ENCODE measurements at places on chromosomes 4 and X. TPM values are rescaled to one million over a fixed set of nuclear protein-coding genes. Genes with fewer than 3 reads are reported as not detected.

Gene AVPR2
- total RNA-seq = 0.47 TPM

Gene ZXDA
- 4.9 TPM for total RNA-seq

Gene USP17L28
- not detected for total RNA-seq

Gene DCX
- total RNA-seq = not detected

Gene PNMA5
- not detected for total RNA-seq

Gene EDA2R
- 1.9 TPM for total RNA-seq

Gene TXK
- 1.4 TPM for total RNA-seq

Gene PDZD4
- not detected for total RNA-seq

Gene CT45A1
- total RNA-seq = not detected

Gene GAK
- total RNA-seq = 146 TPM

Gene CDX4
- total RNA-seq = not detected

Gene COL25A1
- 9.1 TPM for total RNA-seq

Gene TRIM75
- total RNA-seq = not detected

Gene ZNF732
- total RNA-seq = 2.0 TPM

Gene LGI2
- not detected for total RNA-seq

Gene VCX3B
- not detected for total RNA-seq

Gene ASB9
- total RNA-seq = 27.0 TPM

Gene ESX1
- not detected for total RNA-seq

Gene GC
- not detected for total RNA-seq

Gene IL2
- total RNA-seq = not detected

Gene PCDH11X
- total RNA-seq = not detected

Gene XAGE1A
- not detected for total RNA-seq

Gene CTAG2
- not detected for total RNA-seq

Gene NEUROG2
- total RNA-seq = not detected

Gene SUPT20HL1
- total RNA-seq = not detected

Gene RIBC1
- total RNA-seq = 0.33 TPM

Gene FAM90A26
- total RNA-seq = not detected

Gene SLC49A3
- total RNA-seq = 9.4 TPM

Gene FAT4
- 19.2 TPM for total RNA-seq

Gene CSTF2
- 35.5 TPM for total RNA-seq

Gene TEX13D
- not detected for total RNA-seq

Gene VCX2
- total RNA-seq = not detected

Gene SULT1E1
- 0.34 TPM for total RNA-seq

Gene USP38
- 17.3 TPM for total RNA-seq

Gene GRIA2
- total RNA-seq = not detected

Gene TNMD
- not detected for total RNA-seq

Gene F8
- total RNA-seq = 3.1 TPM

Gene RTL3
- total RNA-seq = 0.20 TPM

Gene SPACA5
- not detected for total RNA-seq

Gene MXRA5
- not detected for total RNA-seq

Gene SMR3B
- total RNA-seq = not detected

Gene SSX7
- not detected for total RNA-seq

Gene DNASE1L1
- total RNA-seq = 98.5 TPM

Gene MOB1B
- total RNA-seq = 10.3 TPM

Gene REPS2
- total RNA-seq = 1.00 TPM

Gene ABCB7
- total RNA-seq = 22.2 TPM
